ENCODE measurements at places on chromosomes 6 and 20.

DNA sequence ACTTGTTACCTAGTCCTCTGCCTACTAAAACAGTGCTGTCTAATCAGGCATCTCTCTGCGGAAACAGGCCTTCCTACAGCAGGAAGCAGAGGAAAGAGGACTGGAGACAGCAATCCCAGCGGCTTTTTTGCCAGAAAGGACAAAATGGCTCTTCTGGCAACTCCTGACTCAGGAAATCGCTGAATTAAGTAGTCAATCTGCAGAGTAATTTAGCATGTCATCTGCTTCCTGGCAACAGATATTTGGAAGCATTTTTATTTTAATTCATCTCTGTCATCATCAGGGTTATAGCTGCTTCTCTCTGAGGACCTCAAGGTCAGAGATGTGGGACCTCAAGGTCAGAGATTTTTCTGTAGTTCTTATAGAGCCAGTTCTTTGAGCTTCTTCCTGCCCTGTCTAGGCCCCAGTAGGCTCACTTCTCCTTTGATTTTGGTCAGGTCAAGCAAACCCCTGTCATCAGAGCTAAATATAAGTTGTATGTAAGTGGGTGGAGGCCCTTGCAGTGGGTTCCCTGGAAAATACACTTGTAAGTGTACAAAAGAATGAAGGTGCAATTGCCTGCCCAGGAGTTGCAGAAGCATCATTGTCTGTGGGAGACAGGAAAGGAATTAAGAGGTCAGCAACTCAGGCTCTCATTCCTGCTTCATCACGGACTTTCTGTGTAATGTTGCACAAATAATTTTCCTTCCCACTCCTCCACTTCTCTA, 229.4 kb downstream of the ALDH8A1 start:
- DNase-seq: no peak

DNA sequence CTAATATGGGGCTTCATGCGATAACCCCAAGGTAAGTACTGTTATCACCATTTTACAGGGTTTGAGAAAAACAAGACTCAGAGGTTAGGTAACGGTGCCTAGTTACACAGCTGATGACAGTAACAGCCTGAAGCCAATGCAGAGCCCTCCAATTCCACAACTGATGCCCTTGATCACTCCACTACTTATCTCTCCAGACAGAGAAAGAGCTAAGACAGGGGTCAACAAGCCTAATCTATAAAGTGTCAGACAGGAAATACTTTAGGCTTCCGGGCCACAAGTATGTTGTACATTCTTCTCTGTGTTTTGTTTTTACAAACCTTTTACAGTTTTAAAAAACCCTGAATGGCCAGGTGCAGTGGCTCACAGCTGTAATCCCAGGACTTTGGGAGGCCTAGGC, 50.9 kb downstream of the MAP7 start:
- DNase-seq: no peak

DNA sequence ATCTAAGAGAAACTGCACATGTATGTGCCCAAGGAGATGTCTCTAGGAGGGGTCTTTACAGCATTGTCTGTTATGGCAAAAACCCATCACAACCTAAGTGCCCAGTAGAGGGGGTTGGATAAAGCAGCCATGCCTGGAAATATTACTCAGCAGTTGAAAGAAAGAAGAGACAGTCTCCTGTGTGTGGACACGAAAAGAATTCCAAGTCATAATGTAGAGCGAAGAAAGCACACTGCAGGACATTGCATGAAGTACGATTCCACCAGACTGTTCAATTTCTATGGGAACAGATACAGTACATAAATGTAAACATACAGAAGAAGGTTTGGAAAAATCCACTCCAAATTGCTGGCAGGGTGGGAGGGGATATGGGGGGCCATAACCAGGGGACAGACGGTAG, 7.3 kb upstream of the TGM2 start:
- no peak for DNase-seq

GRCh38 chr6:111437573-111437972, 45.4 kb downstream of the REV3L start:
- DNase-seq: no peak

DNA sequence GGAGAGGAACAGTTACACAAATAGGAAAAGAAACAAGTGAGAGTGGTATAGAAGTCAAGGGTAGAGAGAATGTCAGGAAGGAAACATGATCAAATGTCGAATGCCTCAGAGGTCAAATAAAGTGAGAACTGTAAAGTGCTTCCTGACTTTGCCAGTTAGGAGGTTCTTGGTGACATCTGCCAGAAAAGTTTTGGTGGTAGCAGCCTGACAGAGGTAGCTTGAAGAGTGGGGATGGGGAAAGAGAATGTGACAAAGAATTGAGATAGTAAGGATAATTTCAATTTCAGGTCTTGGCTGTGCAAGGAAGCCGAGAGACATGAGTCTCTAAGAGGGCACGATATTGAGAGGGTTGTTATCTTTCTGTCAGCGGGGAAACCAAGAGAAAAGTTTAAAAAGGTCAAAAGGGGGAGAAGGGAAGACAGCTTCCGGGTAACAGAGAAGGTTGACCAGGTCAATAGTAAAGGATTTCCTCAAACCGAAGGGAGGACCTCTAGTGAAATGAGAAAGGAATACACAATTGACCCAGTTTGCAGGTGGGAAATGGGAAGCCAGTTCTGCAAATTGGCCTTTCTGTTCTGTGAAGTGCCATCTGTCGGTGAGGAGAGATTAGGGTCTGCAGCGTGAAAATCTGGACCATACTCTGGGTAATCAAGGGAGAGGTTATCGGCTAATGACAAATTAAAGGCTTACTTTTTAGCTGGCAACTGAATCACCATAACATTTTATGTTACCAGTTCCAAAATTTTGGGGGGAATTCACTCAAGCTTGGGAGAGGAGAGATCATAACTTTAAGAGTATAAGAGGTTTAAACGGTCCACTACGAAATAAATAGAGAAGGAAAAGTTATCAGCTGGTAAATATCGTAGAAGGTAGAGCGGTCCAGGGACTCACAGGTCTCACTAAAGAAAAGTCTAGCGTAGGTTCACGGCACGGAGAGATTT, 973 bp upstream of the BRD2 start:
- DNase-seq: no peak

- peak; percentile 15 for DNase-seq
Observed at GRCh38 chr6:30219244-30219643, 6.0 kb upstream of the TRIM26 start.

- no peak for DNase-seq
Observed at GRCh38 chr20:51801122-51801822, 1.0 kb downstream of the SALL4 start.

DNA sequence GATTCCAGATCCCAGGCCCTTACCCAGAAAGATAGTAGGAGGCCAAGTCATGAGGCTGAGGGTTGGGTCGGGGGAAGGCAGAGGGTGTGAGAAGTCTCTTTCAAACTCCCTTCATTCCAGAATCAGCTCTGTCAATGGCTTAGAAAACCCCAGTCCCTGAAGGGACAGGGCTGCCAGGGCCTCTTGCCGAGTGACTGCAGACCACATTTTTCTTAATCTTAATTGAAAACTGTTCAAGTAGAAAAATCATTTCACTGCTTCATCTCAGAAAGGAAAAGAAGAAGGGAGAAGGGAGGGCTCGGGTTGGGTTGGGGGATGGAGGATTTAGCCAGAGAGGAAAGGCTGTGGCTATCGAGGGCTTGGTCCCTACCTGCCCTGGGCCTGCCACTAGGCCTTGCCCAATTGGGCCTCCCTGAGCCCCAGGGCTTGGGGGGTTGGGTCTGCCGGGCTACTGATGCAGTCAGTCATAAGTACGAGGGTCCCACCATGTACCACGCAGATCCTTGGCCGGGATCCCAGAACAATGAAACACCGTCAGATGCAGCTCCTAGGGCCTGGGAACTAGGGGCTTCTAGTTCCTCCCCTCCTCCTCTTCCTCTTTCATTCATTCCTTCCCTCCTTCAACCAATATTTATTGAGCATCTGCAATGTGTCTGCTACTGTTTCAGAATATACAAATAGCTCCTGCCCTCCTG, 44.0 kb upstream of the CTNNBL1 start:
- DNase-seq: no peak

DNA sequence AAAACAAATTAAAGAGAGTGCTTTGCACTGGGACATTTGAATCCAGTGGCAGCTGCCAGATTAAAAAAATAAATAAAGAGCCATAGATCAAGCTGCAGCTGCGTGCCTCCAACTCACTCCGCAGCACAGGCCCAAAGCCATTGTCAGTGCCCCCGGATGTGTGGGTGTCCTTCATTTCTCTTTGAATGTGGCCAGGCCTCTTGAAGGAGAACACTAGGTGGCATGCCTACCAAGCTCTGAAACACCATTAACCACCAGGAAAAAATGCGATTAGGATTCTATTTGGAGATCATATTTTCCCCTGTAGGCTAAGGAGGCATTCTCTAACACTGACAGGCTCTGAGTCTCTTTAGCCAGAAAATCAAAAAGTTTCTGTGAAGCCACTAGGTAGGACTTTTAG, 549.8 kb downstream of the PRKN start:
- DNase-seq: no peak

- no peak for DNase-seq
Observed at GRCh38 chr6:33607784-33608161, 13.3 kb upstream of the ITPR3 start.

- DNase-seq: no peak
Observed at GRCh38 chr6:4242601-4243000, 107.2 kb upstream of the ECI2 start.

DNA sequence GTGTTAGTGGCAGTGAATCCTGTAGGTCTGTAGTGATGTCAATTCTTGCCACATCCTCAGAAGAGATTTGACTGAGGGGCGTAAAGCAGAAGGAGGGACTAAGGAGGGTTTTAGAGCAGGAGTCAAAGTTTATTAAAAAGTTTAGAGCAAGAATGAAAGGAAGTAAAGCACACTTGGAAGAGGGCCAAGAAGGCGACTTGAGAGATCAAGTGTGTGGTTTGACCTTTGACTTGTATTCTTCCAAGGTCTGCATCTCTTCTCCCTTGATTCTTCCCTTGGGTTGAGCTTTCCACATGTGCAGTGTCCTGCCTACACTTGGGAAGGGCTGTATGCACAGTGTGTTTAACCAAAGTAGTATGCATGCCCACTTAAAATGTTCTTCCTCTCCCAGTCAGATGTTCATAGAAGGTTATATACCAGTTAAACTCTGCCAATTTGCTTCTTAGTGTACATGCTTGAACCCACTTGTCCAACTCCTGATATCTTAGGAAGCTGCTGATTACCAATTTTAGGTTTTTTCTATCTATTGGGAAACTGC, 627.6 kb downstream of the MMUT start:
- DNase-seq: no peak

DNA sequence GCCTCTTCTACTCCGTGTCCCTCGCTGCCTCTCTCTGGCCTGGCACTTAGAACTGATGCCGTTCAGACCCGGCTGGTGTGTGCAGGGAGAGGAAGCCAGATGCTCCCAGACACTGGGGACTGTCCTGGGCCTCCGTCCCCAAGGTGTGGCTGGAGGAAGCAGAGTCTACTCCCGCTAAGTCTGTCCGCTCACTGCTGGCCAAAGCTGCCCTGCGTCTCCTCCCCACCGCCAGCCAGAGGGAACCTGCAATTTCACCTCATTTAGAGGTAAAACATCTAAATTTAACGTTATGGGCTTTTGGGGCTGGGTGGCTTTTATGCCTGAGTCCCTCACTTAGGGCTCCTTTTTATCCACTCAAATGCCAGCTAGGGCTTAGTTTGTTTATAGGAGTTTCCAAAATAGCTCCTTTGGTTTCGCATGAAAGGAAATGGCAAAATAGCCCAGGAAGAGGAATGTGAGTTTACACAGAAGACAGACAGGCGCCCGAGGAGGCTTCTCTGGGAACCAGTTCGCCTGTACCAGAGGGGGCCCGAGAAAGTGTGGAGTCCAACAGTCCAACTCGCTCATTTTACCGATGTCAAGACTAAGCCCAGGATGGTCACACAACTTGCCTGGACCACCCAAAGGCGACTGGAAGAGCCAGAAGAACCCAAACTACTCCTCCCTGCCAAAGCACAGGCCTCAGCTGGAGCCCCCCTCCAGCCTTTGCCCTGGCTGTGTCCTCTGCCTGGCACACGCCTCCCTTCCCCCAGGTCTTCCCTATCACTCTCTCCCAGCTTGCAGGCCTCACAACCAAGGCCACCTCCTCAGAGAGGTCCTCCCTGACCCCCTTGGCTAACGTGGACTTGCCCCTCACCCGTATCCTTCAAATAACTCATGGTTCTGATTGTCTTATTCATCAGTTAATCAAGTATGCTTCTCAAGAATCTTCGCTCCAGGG, 54.5 kb downstream of the RIPOR3 start:
- DNase-seq: no peak

GRCh38 chr6:151349651-151350270, 41.6 kb downstream of the ZBTB2 start:
- no peak for DNase-seq

DNA sequence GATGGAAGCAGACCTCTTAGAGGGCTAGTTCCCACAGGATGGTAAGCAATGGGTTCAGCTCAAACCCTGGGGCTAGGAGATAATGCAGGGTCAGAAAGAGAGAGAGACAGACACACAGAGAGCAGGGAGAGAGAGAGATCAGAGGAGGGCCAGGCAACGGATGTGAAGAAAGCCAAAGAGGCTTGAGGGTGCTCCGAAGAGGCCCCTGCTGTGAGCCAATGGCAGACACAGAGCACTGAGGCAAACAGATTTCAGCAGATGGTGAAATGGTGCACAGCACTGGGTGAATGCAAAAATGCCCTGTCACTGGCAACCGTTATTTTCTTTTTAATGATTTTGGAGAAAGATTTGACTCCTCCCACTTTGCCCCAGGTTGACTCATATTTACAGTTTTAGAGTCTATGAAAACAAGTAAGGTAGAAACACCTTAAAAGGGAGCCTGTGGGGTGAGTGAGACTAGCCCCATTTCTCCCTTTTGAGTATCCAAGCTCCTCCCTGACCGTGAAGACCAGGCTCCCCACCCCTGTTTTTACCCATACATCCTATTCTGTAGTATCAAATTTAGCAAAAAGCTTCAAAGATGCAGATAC, 840 bp downstream of the DEFB132 start:
- DNase-seq: no peak

- no peak for DNase-seq
Observed at GRCh38 chr6:20802596-20802995, 268.3 kb downstream of the CDKAL1 start.

DNA sequence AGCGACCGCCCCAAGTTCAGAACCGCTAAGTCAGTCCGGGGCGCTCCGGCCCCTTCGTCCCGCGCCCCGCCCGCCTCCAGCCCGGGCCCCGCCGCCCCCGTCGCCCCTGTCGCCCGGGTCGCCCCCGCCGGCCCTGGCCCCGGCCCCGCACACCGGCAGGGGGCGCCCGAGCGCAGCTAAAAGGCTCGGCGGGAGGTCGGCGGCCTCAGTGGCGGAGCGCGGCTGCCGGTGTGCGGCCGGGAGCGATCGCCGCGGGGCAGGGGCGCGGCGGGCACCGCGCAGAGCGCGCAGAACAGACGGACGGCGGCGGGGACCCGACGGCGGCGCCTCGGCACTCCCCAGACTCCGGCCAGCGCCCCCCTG, at the start of gene FNDC1:
Gene FNDC1, plus strand, starts transcription at position 208 of the 363 bp plus-strand sequence. CDS start 197 bp downstream, outside the sequence.
- DNase-seq: peak; percentile 60

GRCh38 chr6:25835442-25836283, 3.8 kb upstream of the SLC17A1 start:
- DNase-seq: no peak

DNA sequence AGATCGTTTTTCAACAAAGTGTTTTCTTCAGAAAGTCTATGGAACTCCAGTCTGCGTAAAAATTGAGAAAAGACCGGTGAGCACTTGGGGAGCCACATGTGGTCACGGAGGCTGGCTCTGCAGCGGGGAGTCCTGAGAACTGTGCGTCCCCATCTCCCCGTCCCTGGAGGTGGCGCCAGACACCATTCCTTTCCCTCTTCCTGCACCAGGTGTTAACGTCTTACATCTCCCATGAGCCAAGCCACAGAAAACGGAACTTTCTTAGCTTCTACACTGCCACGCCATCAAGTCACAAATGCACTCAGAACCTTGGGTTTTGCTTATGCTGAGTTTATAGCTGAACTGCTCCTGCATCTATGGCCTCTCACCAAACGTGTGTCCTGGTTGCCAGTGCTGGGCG, 62.6 kb downstream of the GINS1 start:
- DNase-seq: no peak

Measured in T-helper 9 cell (primary cell).